ENCODE measurements at places on chromosomes 4 and X.

- no peak for DNase-seq
Measured at GRCh38 chr4:33924811-33925210, 2319.5 kb downstream of the ARAP2 start.

DNA sequence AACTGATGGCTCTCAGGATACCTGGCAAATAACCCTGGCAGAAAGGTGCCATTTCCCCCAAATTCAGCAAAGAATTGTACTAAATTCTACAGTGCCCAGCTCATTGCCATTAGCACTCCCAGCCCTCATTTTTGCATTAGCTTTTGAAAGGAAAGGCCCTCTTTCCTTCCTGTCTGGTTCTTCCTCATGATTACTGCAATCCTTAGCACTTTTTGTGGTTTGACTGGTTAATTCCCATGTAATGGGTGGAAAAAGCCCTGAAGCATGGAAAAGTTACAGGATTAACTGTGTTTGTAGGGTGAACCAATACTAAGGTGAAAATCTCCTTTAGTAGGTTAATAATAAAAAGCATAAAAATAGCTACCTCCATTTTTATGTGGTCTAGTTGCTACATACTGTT lies 139.5 kb downstream of the NPNT start:
- no peak for DNase-seq

- no peak for DNase-seq
Measured at GRCh38 chr4:110296892-110297291, 98.5 kb upstream of the ELOVL6 start.

GRCh38 chrX:50812995-50813842 lies 775 bp downstream of the SHROOM4 start:
- peak; percentile 0 for DNase-seq

GRCh38 chrX:100720301-100720700 lies 11.6 kb downstream of the SYTL4 start:
- DNase-seq, result no peak

GRCh38 chrX:47590984-47591383 lies 8.7 kb downstream of the TIMP1 start:
- no peak for DNase-seq

GRCh38 chr4:26235500-26235899 lies 85.3 kb upstream of the RBPJ start:
- no peak for DNase-seq

DNA sequence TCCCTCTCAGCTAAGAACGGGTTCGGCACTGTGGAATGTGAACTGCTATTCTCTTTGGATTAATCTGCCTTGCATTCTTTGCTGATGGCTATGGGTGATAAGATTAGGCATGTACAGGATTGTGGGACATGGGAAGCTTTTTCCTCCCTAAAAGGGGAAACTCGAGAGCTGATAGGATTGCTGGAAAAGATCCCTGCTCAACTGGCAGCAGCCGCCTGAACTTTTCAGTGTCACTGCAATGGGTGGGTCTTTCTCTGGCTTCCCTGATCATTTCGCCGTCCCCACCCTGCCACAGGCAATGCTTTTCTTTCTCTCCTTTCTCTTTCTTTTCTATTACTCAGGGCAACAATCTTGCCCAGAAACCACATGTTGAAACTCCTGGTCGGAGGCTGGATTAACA lies 20.5 kb downstream of the PAGE2 start:
- no peak for DNase-seq

DNA sequence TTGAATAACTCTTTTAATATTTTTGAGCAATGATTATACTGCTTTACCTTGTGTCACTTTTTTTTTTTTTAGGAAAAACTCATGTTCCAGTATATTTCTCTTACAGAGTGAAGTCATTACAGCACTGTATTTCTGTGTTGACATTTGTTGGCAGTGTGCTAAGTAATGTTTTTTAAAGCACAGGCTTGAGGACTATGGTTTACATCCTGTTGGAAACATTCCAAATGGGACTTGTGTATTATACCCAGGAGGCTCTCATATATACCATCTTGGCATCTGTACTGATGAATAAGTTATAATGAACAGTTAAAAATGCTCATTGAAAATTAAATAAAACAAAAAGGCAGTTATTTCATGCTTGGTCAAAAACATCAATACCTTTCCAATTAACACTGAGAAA lies 33.8 kb downstream of the CEP44 start:
- no peak for DNase-seq
